ENCODE measurements at places on chromosomes 16 and 17.

DNA sequence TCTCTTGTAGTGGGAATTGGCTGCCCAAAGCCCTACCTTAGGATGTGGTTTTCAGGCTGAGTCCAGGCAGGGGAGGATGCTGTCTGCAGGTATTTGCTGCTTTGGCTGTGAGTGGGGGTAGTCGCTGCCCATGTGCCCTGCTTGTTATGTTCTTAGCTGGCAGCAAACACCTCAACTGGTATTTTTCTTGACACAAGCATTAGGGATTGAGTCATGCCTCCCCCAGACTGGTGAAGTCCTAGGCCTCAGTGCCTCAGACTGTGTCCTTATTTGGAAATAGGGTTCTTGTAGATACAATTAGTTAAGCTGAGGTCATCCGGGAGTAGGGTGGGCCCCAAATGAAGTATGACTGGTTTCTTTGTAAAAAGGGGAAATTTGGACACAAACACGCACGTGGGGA, 808.3 kb upstream of the EEF2KMT start:
- no peak for DNase-seq

DNA sequence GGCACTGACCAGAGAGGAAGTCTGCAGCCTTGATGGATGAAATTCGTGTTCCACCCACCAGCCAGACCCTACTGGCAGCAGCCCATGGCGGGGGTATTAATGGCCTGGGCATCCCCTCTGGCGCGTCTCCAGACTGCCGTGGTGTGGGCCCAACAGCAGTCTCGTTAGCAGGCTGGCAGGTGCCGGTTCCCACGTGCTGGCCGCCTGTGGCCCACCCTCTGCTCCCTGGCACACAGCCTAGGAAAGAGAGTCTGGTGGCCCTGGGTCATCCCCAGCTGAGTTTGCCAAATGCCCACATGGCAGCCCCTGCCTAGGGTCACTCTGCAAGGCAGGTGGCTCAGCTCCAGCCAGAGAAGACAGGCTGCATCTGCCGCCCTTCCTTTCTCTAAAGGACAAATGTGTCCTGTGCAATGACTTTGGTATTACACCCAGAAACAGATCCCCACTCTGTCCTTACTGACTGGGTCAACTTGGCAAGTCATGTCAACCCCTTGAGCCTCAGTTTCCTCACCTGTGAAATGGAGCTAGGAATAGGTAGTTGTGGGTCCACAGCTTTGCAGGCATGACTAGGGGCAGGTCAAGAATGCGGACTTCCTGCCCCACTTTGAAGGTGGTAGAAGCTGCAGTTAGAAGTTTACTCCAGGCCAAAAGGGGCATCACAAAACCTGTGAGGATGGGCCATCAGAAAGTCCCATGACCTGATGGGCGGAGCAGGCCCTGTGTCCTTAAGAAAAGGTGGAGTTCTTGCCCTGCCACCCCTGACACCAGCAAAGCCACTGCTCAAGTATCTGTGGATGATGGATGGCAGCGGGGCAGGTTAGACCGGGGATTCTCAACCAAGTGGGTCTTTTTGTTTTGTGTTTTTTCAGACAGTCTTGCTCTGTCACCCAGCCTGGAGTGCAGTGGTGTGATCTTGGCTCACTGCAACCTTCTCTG, 76.6 kb downstream of the ABCC6 start:
- no peak for DNase-seq

GRCh38 chr16:28504707-28505404, 1.8 kb downstream of the IL27 start:
- DNase-seq: no peak

GRCh38 chr17:70288540-70289290, 119.4 kb downstream of the KCNJ2 start:
- DNase-seq: peak; percentile 88

DNA sequence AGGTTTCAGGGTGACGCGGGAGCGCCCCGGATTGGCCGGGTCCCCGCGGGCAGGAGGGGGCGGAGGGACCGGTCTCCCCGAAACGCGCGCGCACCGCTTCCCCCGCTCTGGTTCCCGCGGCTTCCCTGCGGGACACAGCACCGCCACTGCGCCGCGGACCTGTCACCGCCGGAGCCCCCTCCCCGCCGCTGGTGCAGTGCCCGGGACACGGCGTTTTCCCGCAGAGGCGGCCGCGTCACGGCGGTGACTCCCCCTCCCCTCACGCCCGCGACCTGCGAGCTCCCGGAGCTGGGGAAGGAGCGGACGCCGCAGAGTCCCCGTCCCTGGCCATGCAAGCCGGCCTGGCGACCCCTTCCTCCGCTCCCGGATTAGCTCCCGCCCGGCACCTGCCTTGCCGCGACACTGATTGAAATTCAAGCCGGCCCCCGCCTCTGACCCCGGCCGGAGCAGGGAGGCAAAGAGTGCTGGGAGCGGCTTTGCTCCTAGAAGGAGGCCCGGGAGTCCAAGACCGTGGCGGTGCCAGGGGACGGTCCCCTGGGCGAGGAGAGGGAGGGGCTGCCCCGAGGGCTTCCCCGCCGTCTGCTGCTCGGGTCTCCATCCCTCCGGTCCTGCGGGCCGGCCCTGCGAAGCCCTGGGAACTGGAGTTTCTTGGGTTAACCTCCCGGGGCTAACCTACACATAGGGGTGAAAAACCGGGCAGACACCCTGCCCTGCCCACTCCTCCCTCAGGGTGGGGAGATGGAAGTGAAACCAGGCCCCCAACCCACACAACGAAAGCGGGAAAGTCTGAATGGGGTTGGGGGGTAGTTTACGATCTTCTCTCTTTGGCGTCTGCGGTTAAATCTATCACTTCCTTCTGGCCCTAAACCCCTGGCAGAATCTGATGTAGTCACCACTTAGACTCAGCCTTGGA, 1.0 kb downstream of the RHBDL3 start:
- DNase-seq: no peak

- DNase-seq: no peak
Observed at GRCh38 chr17:28864991-28865849, 10.4 kb downstream of the ERAL1 start.

- no peak for DNase-seq
Observed at GRCh38 chr17:77408284-77408683, 267.5 kb downstream of the SEC14L1 start.

DNA sequence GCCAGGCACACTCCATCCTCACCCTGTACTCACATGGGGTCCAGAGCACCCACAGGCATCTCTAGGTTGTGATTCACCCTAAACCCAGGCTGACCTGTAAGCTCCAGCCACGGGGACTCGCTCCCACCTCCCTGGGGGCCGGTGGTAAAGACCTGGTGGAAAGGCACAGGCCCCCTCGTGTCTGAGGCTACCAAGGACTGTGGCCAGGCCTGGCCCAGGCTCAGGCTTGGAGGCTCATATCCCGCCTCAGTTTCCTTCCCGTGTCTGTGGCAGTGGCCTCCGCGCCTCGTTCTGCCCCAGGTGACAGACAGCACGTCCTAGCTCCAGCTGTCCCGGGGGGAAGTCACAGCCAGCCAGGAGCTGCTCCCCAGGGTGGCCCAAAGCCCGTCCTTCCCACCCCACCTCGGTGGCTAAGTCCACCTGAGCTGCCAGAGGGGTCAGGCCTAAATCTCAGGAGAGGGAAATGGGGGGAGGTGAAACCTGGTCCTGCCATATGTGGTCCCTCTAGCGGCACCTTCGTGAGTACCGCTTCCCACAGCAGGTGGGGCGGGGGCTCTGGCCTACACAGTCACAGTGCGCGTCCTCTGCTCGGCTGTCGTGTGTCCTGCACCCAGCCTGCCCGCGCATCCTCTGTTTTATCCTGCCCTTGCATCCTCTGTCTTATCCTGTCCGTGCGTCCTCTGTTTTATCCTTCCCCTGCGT, 12.6 kb downstream of the CDH15 start:
- no peak for DNase-seq

Data from CD14-positive monocyte (primary cell).